Glutamatergic neuron (in vitro differentiated cells): ENCODE measurements at places on chromosomes 12 and 14.
A peak's percentile ranks its signal among the peaks of the same experiment; 100 is the strongest.

DNA sequence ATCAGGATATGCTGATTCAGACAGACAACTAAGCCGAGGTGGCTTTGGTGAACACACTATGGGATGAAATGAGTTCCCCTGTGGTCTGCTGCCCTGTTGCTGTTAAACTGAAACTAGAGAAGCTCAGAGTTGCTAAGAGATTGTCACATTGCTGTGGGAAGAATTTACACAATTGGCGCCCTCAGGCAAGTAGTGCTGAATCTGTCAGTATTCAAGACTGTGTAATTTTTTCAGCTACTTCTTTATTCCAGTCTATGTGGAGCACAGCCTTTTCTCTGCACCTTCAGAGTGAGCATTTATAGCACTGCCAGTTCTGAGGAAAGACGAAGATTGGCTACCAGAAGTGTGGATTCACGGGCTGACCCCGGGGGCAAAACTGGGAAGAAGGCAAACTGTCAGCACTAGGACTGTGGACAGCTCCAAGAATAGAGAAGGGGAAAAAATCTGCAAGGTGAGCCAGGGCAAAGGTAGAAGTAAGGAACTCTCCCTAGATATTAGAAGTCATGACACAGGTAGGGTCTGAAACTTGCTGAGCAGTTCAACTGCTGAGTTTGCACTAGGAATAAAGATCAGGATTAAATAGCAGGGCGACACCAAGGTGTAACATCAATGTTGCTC, 218.8 kb upstream of the TMPO start:
- DNase-seq, result no peak

DNA sequence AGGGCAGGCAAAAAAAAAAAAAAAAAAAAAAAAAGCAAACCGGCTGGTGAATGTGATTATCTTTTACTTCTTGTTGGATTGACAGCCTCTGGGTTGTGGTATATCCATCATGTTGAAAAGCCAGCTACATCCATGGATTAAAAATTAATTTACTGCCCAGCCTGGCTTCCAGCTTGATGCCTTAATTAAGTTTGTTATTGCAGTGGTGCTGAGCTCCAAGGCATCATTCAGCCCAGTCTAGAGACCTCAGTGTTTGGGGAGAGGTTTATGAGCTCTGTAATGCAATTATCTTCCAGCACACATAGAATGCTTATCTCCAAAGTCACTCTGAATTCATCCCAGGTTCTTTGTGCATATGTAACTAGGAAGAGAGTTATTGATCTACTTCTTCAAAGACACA, 114.8 kb downstream of the RIMBP2 start:
- DNase-seq, result no peak

- DNase-seq, result no peak
Measured at GRCh38 chr12:39074063-39074462, 168.7 kb upstream of the CPNE8 start.

- DNase-seq, result peak; percentile 72
Measured at GRCh38 chr12:2475984-2476383, 318.8 kb upstream of the FKBP4 start.

DNA sequence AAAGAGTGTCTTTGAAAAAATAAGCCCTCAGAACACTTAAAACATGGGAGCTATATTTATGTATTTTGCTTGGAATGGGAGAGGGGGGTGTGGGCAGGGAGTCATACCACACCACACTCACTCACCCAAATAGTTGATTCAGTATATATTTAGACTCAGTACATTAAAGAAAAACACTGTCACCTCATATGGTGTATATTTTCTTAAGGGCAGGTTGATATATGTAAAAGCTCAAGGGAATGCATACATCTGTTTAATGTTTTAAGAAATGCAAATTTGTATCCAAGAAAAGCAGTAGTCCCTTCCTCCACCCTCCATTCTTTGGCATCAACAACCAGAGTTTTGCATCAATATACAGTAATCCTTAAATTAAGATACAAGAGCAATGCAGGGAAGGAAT, 1.4 kb downstream of the NFYB start:
- no peak for DNase-seq

DNA sequence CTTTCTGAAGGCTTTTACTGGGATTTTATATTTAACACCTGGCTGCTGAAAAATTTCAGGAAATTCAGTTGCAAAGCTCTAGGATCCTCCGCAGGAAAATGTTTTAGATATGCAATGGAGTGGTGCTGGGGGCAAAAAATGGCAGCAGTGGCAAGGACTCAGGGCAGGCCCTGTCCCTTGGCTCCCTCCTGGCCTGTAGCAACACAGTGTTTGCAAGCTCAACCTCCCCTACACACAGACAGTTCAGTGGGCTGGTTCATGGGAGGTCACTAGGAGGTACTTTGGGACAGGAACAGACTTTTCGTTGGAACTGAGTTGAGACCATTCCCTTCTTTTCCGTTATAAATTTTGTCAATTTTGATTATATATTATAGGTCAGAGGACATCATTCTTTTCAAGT, 270.4 kb downstream of the ADAMTS20 start:
- DNase-seq, result peak; percentile 17

DNA sequence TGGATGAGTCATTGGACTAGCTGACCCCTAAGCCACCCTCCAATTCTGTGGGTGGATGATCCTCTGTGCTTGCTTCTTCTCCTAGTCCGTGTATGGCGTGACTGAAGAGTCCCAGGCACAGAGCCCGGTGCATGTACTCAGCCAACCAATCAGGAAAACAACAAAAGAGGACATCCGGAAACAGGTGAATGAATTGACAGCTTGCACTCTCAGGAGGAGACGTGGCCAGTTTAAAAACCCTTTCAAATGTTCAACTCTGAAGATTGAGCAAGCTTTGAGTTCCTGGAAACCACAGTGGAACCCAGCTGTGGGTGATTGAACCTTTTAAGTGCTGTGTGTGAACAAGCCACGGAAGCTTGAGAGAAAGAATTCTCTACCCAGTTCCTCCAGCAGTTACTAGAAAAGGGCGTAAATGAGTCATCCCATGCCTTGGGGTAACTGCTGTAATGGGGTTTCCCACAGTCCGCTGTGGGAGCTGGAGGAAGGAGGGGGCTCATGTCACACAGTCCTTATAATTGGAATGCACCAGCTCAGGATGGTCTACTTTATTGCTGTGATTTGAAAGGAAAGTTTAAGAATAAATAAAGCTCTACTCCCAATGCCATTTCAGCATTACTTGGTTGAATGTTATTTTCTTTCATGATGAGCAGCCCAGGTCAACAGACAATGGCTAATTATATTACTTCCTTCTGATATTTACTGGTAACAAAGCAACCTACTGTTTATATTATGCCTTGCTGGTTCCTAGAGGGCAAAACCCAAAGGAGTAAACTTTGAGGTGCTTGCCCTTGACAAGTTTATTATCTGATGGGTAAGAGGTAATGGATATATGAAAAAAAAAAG, 417.0 kb downstream of the DPF3 start:
- no peak for DNase-seq

DNA sequence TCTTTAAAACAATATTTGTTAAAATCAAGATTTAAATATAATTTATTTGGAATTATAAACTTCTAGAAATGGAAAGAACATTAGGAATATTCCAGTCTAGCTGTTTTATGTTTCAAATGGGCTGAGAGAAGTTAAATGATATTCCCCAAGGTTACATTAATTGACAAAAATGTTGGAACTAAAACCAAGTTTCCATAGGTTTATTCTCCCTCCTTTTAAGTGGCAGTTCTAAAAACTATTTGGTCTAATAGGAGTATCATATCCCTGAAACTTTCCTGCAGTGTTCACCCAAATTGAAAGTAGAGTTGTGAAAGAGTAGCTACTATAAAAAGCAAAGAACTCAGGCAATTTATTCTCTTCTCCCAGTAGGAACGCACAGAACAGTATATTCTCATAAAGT, 1185.5 kb downstream of the LRFN5 start:
- no peak for DNase-seq

DNA sequence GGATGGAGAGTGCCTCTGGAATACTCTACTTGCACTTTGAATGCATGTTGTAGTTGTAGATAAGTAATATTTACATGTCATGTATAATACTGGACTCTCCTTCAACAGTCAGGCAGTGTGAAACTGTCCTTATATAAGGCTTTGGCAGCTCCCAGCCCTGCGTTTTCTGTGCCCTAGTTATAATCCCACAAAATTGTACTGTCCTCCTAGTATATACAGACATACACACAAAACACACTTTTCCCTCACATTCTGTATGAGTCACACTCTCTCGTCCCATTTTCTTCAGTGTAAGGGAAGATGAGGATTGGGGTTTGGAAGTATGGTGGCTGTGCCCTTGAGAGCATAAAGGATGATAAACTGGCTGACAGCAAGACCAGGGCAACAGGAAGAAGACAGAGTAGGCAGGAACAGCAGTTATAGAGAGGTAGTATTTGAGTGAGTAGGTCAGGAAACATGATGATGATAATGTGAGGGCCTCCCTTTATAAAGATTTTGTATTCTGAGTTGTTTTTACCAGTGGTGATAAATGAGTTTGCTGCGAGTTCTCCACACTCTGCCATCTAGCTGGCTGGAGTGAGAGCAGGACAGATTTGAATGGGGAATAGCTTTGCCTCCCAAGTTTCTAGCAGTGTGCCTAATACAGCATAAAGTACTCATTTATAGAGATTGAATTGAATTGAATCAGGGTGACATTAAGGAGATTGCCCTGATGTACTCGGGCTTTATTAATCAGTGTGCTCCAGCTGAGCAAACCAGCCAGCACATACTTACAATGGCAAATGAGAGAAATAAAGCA, 5.0 kb downstream of the CREBL2 start:
- no peak for DNase-seq

- no peak for DNase-seq
Measured at GRCh38 chr12:632102-632696, 31.0 kb downstream of the NINJ2 start.

DNA sequence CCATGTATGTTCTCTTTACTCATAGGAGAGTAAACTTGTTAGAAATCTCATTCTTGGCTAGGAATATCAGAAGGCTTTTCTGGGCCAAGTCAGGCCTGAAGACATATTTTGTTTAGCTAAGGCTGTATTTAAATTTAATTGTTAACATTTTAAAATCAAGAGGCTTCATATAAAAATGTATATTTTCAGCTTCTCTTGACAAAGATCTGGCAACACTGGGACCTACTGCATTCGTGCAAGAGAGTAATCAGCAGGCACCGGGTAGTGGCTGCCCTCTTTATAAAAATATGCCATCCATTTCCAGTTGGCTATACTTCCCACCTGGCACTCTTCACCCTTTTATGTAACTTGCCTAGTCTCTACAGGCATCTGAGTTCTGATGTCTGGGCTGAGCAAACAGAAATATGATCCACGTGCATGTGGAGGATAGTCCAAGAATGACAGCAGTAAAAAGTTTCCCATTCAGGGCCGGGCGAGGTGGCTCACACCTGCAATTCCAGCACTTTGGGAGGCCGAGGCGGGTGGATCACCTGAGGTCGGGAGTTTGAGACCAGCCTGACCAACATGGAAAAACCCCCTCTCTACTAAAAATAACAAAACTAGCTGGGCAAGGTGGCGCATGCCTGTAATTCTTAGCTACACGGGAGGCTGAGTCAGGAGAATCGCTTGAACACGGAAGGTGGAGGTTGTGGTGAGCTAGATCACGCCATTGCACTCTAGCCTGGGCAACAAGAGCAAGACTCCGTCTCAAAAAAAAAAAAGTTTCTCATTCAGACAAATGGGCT, 2.0 kb upstream of the SOS2 start:
- no peak for DNase-seq

GRCh38 chr12:64993461-64993860, 127.6 kb downstream of the WIF1 start:
- DNase-seq, result no peak

- no peak for DNase-seq
Measured at GRCh38 chr14:53295985-53296582, 143.0 kb upstream of the DDHD1 start.

- DNase-seq, result no peak
Measured at GRCh38 chr12:124774462-124775167, 89.0 kb downstream of the SCARB1 start.

GRCh38 chr12:64407342-64408223, 3.4 kb downstream of the XPOT start:
- DNase-seq, result no peak

DNA sequence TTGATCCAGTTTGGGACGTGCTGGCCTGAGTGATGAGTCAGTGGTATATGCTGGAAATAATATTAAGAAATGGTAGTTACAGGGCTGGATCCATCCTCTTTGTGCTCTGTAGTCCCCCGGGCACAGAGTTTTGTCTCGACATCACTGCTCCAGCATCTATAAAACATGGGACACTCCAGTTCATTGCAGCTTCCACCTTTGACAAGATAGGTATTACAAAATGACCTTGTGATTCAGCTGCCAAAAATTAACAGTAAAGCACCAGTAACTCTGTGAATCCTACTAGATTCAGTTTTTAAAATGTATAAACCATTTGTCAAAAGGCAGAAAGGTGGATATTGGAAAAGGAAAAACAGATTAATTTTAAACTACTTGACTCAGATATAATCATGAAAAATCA, 14.6 kb upstream of the GNG2 start:
- no peak for DNase-seq

DNA sequence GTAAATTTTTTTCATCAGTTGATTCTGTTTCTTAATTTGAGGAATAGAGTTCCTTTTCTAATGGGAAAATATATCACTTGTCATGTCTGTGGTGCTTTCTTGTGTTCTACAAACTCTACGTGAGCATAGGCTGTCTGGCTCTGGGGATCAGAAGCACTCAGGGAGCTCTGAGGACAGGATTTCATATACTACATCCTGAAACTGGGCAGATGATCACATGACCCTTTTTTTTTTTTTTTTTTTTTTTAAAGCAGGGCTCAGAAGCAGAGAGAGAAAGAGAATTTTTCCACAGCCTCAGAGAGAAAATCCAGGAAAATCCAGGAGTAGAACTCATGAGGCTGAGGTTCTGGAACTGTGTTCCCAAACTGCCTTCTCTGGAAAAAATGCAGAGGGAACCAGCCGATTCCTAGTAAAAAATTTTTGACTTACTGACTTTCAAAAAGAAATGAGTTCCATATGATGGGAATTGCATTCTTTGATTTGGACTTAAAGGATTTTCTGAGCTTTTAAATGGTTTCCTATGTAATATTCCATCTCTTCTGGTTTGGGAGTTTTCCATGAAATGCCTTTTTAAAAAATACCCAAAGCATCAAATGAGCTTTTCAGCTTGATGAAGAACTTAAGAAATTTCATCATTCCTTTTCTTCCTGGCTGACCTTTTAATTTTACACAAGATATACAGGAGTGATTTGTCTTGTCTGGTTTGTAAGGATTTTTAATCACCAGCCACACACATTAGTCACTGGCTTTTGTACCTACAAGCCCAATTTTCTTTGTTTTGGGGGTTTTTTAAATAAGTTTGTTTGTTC, 183.1 kb upstream of the HIF1A start:
- no peak for DNase-seq

GRCh38 chr12:101832030-101832429, 1.3 kb upstream of the GNPTAB start:
- DNase-seq, result no peak

DNA sequence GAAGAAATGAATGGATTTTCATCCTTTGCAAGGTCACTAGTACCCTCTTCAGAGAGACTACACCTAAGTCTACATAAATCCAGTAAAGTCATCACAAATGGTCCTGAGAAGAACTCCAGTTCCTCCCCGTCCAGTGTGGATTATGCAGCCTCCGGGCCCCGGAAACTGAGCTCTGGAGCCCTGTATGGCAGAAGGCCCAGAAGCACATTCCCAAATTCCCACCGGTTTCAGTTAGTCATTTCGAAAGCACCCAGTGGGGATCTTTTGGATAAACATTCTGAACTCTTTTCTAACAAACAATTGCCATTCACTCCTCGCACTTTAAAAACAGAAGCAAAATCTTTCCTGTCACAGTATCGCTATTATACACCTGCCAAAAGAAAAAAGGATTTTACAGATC, 40.8 kb downstream of the SPATA7 start:
- DNase-seq, result no peak

- DNase-seq, result no peak
Measured at GRCh38 chr14:29227631-29228030, 461.0 kb downstream of the FOXG1 start.

- no peak for DNase-seq
Measured at GRCh38 chr12:25992026-25992782, 33.7 kb downstream of the RASSF8 start.
